ENCODE measurements at places on chromosomes 6 and 20.

GRCh38 chr6:133179481-133179880 lies 61.7 kb upstream of the EYA4 start:
- no peak for DNase-seq

GRCh38 chr6:62429781-62430180 lies 143.8 kb upstream of the KHDRBS2 start:
- DNase-seq: no peak

- no peak for DNase-seq
These were observed 85.5 kb upstream of the NT5E start for GRCh38 chr6:85364344-85364743.

DNA sequence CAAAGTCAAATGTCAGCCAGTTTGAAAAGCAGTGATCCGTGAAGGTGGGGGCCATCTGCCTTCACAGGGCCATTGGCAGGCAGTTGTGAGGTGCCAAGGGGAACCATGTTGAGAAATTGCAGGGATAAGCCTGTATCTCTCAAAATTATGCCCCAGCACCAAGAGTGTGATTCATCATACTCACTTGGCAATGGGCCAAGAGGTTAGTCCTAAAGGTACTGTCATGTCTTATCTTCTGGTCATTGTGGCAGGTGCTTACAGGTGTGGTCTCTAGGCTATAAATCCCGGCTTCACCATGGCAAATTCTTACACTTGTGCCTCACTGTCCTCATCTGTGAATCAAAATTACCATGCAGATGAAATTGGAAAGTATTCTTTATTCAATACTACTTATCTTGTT lies 150.7 kb upstream of the LAMP5 start:
- DNase-seq: no peak

DNA sequence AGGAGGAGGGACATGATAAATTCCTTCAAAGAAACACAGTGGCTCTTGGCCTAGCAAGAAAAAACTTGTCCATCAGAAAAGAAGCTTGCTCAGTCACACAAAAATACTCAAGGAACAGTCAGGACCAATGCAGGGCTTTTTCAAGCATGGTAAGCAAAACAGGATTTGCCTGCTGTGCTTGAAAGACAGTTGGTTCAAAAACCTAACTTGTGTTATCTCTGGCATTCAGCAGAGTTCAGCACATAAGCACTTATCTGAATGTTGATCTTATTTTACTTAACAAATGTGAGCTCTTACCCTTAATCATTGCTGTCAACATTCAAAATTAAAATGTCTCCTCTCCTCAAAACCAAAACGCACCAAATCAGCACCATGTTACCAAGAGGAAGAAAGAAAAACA lies 38.3 kb downstream of the ATG5 start:
- no peak for DNase-seq

DNA sequence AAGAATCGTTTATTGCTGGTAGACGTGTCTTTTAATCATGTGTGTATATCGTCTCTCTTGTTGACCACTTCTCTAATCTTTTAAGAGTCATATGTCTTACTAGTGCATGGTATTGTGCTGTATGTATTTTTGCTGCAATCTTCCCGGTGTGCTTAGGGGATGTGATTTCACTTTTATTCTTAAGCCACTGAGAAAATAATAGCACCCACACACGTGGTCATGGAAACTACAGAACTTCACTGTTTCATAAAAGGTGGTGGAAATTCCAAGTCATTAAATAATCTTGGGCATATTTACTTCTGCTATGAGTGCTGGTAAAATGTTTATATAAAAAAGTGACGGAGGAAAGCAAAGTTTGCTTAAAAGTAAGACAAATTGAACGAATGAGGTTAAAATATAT lies 3.0 kb upstream of the CDYL start:
- no peak for DNase-seq

- no peak for DNase-seq
These were observed 356.5 kb downstream of the CDH26 start for GRCh38 chr20:60314727-60315126.

GRCh38 chr6:142843361-142843760 lies 101.6 kb downstream of the HIVEP2 start:
- no peak for DNase-seq

DNA sequence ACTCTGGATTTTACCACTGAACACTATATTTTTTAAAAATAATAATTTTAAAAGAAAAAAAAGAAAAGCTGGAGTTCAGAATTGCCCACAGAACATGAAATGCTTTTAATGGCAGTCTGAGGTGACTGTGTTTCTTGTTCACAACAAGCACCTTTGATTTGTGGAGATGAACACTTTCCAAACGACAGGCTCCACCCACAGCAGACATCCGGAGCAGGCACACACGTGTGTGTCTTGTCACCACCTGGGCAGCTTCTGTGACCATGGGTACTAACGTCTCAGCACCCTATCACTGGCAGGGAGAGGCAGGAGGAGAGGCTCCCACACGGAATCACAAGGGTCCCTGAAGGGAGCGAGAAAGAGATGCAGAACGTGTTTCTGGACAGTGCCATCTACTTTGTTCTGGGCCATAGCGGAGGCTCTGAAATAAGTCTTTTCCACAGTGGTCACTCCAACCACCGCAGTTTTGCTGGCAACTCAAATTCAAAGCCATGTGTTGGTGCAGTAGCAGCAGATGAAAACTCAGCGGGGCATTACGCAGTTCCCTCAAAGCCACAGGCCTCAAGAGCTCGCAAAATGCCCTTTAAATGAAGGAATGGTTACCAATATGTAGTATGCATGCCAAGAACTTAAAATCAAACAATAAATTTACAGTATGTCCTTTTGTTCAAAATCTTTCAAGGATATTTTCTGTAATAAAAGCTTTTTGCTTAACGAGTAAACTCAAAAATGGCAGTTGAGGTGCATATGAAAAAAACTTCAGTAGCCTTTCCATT lies 242.2 kb downstream of the FOXC1 start:
- DNase-seq: no peak

DNA sequence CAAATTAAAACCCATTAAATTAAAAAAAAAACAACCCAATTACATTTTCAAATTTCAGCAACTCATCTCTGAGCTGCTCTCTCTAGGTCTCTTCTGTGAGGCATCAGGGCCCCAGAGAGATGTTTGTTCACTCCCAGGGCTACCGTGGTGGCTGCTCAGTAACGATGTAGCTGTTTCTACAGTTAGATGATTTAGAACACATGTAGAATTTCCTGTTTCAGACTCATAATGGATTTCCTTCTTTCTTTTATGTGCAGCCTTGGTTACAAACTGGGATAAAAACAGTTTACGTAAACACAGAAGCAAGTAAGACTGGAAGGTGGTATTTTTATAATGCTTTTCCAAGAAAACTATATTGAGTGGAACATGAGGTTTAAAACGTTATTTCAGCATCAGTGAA lies 116.1 kb upstream of the CCN2 start:
- no peak for DNase-seq

DNA sequence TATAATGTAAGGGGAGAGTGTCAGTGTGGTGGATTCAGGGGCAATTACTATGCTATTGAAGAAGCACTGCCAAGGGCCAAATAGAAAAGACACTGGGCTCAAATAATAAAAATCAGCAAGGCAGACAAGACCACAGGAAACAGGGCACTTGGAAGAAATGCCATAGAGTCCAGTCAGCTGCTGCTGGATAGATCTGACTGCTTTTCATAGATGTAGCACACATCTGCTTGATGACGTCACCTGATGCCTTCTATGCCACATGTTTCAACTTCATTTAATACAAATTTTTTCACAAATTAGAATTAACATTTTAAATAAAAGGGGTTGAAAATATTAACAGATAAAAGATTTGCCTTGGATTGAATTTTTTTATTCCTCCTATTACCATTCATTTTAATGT lies 23.9 kb upstream of the AHI1 start:
- DNase-seq: no peak

DNA sequence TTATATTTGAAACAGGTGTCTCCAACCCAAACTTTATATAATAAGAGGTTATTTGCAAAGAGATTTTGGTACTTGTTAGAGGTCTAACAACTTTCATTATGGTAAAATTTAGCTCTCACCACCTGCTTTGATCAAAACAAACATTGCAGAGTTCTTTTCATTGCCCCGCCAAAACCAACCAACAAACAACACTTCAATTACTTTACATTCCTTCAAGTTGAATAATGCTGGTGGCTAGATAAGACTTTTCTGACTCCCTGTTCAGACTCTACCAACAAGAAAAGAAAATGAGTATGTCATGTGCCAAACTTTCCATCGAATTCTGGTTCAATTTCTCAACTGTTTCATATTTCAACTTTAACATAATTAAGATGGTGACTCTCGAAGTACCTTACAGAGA lies 311.1 kb downstream of the ADGRG6 start:
- no peak for DNase-seq

- no peak for DNase-seq
These were observed 117.6 kb downstream of the MYLK4 start for GRCh38 chr6:2632976-2633584.

- DNase-seq: no peak
These were observed 7.2 kb downstream of the NHSL1 start for GRCh38 chr6:138492113-138492512.

- DNase-seq: no peak
These were observed 1.9 kb downstream of the TAB2 start for GRCh38 chr6:149319422-149319821.

GRCh38 chr6:138454981-138455706 lies 44.1 kb downstream of the NHSL1 start:
- no peak for DNase-seq

DNA sequence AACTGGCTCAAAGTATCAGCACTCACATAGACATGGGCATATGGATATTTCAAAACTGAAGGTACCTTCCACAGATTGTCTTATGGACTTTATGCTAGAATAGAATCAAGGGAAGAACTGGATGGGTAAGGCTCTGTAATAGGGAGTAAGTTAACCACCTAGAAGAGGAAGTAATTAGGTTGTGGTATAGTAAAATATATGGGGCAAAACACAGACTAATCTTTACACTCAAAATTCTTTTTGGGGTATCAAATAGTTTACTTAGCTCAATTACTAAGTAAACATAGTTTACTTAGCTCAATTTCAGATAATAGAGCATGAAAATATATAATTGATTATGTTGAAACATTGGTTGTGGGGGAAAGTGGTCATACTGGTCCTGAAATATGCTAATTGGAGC lies 94.2 kb upstream of the ATXN1 start:
- DNase-seq: no peak

DNA sequence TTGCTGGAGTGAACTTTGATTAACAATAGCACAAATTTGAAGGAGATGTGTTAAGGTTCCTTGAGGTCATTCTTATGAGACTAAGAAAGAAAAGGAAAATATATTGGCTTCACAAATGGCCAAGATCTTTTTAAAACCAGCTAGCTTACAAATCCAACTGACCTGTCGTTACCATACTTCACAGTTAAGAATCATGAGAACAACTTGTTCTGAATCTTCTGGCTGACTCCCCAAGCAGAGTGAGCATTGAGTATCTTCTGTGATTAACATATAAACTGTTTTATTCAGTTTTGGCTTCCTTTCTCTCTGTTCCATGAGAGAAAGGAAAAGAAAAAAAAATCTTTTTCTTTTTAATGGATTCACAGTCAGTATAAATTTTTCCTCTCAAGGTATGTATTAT lies 277.1 kb downstream of the KHDC1L start:
- no peak for DNase-seq

GRCh38 chr6:160330619-160331018 lies 17.6 kb upstream of the SLC22A3 start:
- no peak for DNase-seq

DNA sequence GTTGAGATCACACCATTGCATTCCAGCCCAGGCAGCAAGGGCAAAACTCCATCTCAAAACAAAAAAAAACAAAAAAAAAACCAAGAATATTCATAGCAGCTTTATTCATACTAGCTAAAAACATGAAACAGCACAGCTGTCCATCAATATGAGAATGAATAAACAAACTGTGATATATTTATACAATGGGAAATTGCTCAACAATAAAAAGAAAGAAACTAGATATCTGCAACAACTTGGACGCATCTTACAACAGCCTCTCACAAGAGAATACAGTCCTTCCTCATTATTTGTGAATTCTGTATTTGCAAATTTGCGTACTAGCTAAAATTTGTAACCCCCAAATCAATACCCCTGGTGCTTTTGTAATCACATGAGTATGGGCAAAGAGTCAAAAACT lies 28.2 kb upstream of the SPAG4 start:
- DNase-seq: no peak

GRCh38 chr20:56634735-56635385 lies 5.8 kb downstream of the TFAP2C start:
- DNase-seq: no peak

GRCh38 chr6:167948716-167949115 lies 48.8 kb upstream of the KIF25 start:
- no peak for DNase-seq

- DNase-seq: no peak
These were observed 58.1 kb upstream of the SNAP91 start for GRCh38 chr6:83767033-83767432.

DNA sequence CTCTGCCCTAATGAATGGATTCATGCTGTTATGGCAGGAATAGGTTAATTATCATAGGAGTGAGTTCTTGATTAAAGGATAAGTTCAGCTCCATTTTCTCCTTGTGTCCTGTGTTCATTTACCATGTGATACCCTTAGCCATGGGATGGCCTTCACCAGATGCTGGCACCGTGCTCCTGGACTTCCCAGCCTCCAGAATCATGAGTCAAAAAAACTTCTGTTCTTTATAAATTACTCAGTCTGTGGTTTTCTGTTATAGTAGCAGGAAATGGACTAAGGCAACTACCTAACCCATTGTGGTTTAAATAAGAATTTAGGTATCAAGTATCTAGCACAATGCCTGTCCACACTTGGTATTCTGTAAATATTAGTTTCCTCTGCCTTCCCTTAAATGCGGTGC lies 223.5 kb downstream of the MEI4 start:
- no peak for DNase-seq

DNA sequence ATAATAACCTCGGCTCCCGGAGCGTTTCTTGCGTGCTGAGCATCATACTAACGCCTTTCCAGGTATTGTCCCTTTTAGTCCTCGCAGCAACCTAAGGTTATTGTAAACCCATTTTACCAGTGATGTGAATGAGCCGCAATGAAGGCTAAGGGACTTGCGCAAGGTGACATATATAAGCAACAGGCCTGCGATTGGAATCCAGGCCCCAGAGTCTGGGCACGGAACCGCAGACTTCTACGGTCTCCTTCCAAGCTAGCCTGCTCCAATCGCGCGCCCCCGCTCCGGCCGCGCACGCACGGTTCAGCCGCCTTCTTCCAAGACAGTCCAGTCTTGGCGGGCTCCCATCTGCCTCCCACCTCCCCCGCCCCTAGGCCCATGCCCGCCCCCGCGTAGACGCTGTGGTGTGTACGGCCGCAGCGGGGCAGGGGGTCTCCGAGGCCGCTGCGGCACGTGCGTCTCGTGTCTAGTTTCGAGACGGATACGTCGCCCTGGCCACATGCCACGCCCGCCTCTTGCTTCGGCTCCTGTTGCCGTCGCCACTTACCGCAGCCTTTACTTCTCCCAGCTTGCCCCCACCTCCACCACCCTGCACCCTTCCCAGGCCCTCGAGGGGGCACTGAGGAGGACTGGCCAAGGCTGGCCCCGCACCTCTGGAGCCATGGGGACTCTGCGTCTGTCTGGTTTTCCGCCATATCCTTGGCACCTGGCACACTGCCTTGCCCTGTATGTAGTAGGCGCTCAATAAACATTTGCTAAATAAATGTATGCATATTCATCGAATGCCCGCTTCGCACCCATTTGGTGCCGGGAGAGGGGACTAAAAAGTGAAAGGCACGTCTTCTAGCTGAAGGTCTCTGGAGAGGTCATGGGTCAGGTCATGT lies 855 bp upstream of the GFOD1 start:
- no peak for DNase-seq
